Thoracic aorta (tissue), 2 donors: ENCODE measurements at places on chromosomes 1 and 21. TPM values are rescaled to one million over a fixed set of nuclear protein-coding genes. Genes with fewer than 3 reads are reported as not detected.

The HFM1 gene
- not detected for total RNA-seq

The CLCA4 gene
- not detected for total RNA-seq

GRCh38 chr1:200889571-200889970, 5.1 kb upstream of the INAVA start:
- no peak for DNase-seq

DNA sequence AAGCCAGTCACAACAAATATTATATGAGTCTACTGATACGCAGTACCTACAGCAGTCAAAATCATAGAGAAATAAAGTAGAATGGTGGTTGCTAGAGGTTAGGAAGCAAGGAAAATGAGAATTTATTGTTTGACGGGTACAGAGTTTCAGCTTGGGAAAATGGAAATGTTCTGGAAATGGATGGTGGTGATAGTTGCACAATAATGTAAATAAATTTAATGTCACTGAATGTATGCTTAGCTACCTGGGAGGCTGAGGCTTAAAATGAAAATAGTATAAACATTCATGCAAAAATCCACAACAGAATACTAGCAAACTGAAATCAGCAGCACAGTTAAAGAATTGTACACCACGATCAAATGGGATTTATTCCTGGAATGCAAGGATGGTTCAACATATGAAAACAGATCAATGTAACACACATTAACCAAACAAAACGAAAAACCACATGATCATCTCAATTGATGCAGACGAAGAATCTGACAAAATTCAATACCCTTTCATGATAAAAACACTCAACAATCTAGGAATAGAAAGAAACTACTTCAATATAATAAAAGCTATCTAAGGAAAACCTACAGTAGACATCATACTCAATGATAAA, 10.7 kb downstream of the TUT4 start:
- DNase-seq: no peak

The CTTNBP2NL gene
- total RNA-seq: 32.5 TPM

DNA sequence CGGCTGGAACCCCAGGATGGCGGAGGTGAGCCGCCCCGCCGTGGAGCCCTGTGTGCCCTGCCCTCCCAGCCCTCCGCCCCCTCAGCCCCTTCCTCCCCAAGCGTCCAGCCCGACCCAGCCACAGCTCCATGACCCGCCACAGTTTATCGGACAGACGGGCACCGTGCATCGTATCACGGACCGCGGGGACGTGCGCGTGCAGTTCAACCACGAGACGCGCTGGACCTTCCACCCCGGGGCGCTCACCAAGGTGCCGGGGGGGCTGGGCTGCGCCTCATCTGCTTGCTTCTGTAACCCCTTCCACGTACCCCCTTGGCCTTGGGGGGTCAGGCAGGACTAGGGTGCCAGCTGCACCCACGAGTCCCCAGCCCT, 6.6 kb upstream of the MMP23B start:
- DNase-seq: no peak
